NCI-H524 treated with DMSO at 0.1 percent for 48 hours (cell line): ENCODE measurements at places on chromosomes 6 and 20.
A peak's percentile ranks its signal among the peaks of the same experiment; 100 is the strongest.

DNA sequence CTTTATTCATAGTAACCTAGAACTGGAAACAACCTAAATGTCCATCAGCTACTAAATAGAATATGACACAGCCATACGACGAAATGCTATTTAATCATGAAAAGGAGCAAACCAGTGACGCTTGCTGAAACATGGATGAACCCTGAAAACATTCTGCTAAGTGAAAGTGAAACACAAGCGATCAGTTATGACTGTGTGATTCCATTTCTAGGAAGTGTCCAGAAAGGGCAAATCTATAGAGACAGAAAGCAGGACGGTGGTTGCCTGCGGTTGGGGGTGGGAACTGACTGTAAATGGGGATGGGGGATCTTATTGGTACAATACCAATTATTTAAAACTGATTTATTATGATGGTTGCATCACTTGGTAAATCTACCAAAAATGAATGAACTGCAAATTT, 126.8 kb downstream of the IPCEF1 start:
- no peak for DNase-seq

- DNase-seq: no peak
Measured at GRCh38 chr6:96499781-96500180, 21.8 kb upstream of the UFL1 start.

GRCh38 chr20:44765701-44766347, 20.2 kb downstream of the KCNK15 start:
- no peak for DNase-seq

DNA sequence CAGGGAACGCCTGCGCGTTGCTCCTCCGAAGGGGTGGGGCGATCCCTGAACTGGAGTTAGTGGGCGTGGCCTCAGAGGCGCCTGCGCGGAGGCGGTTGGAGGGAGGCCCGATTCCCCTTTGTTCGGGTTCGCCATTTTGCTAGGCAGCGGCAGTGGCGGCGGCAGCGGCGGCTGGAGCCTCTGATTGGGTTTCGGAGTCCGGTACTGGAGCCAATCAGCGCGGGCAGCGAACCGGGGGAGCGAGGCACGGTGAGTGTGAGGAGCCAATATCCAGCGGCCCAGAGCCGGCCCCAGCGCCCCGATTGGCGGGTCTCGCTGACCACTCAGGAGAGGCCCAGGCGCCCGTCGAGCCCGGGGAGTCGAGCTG, at the start of gene NFYA:
NFYA (plus strand) TSS at position 139 of the 367 bp plus-strand sequence. CDS start 6,116 bp downstream, outside the sequence.
- no peak for DNase-seq

DNA sequence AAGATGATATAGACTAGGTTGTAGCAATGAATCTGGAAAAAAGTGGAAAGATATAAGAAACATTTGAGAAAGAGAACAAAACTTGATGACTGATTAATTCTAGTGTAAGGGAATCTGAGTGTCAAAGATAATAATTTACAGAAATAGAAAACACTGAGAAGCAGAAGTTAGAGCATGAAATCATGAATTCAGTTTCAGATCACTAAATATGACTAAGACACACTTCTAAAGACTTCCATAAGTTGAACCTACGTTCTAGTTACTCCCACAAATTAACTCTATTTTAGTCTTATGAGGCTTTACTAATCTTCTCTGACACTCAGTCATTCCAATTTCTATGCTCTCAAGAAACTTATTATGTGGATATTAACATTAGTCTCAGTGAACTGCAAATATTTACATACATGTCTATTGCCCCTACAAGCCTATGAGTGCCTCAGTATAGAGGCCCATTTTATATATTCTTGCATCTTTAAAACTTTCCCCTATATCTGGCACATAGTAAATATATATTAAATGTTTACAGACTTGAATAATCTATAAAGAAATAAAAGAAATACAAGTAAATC, 30.4 kb downstream of the IBTK start:
- DNase-seq: no peak

DNA sequence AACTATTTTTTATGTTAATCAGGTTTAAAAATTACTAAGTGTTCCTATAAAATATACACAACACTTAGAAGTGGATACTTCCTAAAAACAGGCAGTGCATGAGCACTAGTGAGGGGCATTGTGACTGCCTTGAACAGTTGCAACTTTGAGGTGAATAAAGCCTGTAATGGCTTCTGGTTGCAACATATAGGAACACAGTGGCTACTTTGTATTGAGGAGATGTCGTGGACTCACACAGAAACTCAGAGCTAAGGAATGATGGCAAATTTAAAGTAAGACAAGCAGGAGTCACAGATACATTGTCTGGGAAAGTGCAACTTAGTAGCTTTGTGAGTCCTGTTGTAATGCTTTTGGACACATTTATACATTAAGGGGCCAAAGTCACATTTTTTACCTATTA, 861 bp upstream of the HLA-A start:
- DNase-seq: no peak

- DNase-seq: no peak
Measured at GRCh38 chr20:2217857-2218539, 77.8 kb upstream of the TGM3 start.

DNA sequence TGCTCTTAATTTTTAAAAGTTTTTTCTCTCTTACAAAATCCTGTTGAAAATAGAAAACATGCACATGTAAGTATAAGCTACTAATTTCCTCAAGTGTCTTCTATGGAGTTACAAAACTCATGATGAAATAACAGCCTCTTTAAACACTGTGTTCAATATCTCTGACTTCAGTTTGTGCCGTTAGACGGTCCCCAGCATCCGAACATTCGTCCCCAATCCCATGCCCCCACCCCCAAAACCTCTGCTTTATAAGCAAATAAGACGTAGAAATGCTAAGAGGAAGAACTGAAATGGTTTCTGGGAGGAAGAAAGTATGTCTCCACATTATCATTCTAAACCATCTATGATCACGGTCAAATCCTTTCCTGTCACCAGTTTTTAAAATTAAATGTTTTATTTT, 31.7 kb upstream of the MYB start:
- no peak for DNase-seq

GRCh38 chr20:32562495-32562911, 22.6 kb downstream of the NOL4L start:
- no peak for DNase-seq

- no peak for DNase-seq
Measured at GRCh38 chr6:10400330-10400729, 14.5 kb downstream of the TFAP2A start.

DNA sequence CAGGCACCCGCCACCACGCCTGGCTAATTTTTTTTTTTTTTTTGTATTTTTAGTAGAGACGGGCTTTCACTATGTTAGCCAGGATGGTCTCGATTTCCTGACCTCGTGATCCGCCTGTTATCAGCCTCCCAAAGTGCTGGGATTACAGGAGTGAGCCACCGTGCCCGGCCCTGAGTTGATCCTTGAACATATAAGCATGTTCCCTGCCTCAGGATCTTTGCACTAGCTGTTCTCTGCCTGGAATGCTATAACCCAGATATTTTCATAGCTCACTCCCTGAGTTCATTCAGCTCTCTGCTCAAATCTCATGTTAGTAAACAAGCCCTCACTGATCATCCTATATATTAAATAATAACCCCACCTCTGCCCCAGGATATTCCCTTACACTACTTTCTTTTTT, 9.0 kb upstream of the DLK2 start:
- DNase-seq: no peak

- DNase-seq: no peak
Measured at GRCh38 chr20:10636326-10636818, 37.4 kb downstream of the JAG1 start.

GRCh38 chr20:49969946-49970345, 12.8 kb upstream of the SNAI1 start:
- no peak for DNase-seq

DNA sequence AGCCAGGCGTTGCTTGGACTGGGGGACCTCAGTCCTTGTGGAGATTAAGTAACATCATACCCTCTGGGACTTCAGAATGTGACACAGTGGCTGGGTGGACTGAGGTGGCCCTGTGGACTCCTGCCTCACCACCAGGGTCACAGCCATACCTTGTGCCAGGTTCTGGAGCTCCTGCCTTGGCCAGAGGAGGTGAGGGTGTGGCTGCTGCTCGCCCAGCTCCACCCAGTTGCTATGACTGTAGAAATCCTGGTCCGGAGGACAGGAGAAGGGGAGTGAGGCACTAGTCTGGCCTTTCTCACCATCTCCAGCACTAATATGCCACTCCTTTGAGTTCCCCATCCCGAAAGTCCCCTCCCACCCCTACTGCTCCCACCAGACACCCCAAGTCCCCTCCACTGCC, 1.9 kb downstream of the VWA7 start:
- no peak for DNase-seq

GRCh38 chr20:24478584-24478983, 9.2 kb downstream of the SYNDIG1 start:
- DNase-seq: no peak

- no peak for DNase-seq
Measured at GRCh38 chr6:165920896-165921671, 246.6 kb downstream of the TBXT start.

DNA sequence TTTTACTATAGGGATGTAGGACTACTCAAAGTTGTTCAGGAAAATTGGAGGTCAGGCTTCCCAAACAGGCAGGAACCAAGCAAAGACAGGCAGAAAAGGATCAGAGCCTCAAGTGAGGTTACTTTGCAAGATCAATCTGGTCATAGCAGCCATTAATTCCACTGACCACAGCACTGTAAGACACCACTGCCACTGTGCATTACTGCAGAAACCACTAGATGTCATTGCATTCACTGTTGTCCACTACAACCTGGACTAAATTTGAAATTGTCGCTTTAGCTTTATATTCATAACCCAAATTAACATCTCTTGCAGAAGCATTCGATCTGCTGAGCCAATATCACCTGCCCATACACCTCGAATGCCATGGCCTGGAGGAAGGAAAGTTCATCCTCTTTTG, 126.9 kb upstream of the UFL1 start:
- DNase-seq: peak; percentile 13

- DNase-seq: no peak
Measured at GRCh38 chr6:165684333-165684732, 21.3 kb upstream of the PDE10A start.

- peak; percentile 6 for DNase-seq
Measured at GRCh38 chr6:152863618-152864326, 113.2 kb downstream of the VIP start.

DNA sequence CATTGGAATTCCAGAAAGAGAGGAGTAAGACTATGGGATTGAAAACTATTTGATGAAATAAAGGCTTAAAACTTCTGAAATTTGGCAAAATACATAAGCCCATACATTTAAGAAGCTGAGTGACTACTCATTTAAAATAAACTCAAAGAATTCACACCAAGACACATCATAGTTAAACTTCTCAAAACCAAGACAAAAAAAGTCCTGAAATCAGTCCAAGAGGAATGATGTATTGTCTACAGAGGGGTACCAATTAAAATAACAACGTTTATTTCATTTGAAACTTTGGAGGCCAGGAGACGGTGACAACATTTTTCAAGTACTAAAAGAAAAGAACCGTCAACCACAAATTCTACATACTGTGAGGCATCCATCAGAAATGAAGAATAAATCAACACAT, 841.4 kb upstream of the MAP3K7 start:
- no peak for DNase-seq

GRCh38 chr20:45780159-45780558, 11.5 kb downstream of the WFDC3 start:
- DNase-seq: no peak

DNA sequence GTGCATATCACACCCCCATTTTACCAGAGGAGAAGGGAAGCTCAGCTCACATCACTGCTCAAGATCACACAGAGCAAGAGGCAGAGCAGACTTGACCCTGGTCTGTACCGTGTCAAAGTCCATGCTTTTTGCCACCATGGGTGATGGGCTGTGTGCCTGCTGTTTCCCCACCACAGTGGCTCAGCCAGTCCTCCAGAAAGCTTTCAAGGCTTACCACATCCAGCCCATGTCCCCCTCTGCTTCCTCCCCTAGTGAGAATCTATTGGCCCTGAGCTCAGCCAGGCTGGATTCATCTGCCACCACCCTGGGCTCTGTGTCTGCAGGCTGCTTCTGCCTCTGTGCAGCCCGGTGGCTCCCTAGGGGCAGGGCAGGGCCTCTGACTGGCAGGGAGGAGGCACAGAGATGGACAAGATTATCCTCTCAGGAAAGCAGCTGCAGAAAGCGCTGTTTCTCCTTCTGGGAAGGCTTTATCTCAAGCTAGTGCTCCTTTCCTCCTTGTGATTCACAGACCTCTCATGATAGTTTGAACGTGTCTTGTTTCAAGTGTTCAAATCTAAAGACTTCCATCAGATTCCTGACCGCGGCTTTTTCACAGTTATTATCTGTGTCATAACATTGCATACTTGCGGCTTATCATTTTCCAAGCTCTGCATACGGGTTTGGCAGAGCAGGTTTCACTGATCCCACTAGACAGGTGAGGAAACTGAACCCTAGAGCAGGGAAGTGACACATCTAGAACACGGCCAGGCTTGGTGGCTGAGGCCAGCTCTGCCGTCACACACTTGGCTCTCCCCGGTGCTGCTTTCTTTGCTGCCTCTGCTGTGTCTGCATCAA, 37.4 kb downstream of the VEGFA start:
- no peak for DNase-seq
